Chondrocyte (in vitro differentiated cells): ENCODE measurements at places on chromosomes 1 and 21. TPM values are rescaled to one million over a fixed set of nuclear protein-coding genes. Genes with fewer than 3 reads are reported as not detected.

PRRC2C gene
- 131 to 153 TPM (median 146 TPM) in 3 replicates for total RNA-seq

A3GALT2 gene
- 0.27 TPM in 1 of 3 replicates, not detected in the others for total RNA-seq

- H3K27ac ChIP-seq, result peak overlapping the region; percentile 83
- H3K36me3 ChIP-seq, result peaks cover 30% of the 10 kb centered on the region
- DNase-seq, result peak; percentile 75
- no peaks in the 10 kb centered on the region for H3K27me3 ChIP-seq
Observed at GRCh38 chr1:1398677-1399186, 403 bp downstream of the CCNL2 start.

GRCh38 chr1:74753104-74753503 lies 20.2 kb downstream of the TYW3 start:
- no peak for DNase-seq
- no peaks in the 10 kb centered on the region for H3K27me3 ChIP-seq
- H3K4me3 ChIP-seq, result no peak overlapping the region
- no peak overlapping the region for H3K27ac ChIP-seq
- H3K4me1 ChIP-seq, result no peaks in the 10 kb centered on the region
- H3K36me3 ChIP-seq, result peaks cover 14% of the 10 kb centered on the region

- no peak overlapping the region for H3K4me3 ChIP-seq
- no peaks in the 10 kb centered on the region for H3K27me3 ChIP-seq
- H3K4me1 ChIP-seq, result no peaks in the 10 kb centered on the region
- no peak for DNase-seq
- H3K36me3 ChIP-seq, result peaks cover 2% of the 10 kb centered on the region
Observed at GRCh38 chr1:176416777-176417176, 46.2 kb upstream of the PAPPA2 start.

DNA sequence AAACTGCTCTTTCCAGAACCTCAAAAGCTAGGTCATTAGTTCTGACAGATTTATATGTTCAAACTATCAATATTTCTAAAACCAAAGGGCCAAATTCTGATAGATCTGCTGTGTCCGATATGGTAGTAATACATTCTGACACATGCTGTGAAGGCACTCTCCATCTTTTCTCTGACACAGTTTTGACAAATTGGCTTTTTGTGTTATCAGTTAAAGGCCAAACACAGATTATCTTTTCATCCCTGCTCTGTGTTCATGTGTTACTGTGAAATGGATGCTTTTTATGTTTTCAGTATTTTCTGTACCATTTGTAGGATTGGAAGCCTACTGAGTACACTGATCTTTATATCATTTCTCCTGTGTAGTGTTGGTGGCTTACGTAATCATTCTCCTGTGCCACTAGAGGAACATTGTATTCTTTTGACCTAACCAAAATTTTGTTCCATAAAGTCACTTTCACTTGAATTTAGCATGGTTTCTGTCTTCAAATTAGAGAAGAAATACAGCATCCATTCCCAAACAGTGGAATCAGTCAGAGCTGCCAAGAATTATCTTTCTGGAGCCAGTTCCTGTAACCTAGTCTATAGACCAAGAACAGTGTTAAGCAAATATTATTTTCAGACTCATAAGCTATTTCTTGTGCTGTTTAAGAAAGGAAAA lies 137.2 kb downstream of the ADGRL2 start:
- H3K36me3 ChIP-seq, result no peaks in the 10 kb centered on the region
- no peak overlapping the region for H3K4me3 ChIP-seq
- no peaks in the 10 kb centered on the region for H3K27me3 ChIP-seq
- DNase-seq, result no peak

DNA sequence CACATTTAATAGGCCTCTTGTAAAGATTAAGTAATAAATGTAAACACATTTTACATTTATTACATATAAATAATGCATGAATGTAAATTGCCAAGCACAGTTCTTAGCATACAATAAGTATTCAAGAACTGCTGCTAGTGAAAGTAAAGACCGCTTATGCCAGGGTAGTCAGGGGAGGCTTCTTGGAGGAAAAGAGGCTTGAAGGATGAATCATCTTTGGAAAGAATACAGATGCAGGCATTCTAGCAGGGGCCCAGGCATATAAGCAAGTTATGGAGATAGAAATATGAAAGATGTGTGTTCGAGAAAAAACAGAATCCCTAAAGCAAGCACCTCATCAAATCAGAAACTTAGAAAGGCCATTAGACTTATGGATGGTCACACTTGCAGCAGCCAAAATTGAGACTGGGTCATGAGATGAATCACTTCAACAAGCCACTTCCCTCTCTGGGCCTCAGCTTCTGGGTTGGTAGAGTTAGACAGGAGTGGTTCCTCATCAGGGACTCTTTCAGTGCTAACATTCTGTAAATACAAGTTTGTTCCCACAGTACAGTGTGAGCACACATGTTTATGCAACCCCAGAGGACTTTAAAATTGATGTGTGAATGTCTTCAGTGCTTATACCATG lies 79.8 kb upstream of the ROR1 start:
- H3K36me3 ChIP-seq, result no peaks in the 10 kb centered on the region
- no peaks in the 10 kb centered on the region for H3K27me3 ChIP-seq
- H3K27ac ChIP-seq, result peak overlapping the region; percentile 80
- no peak for DNase-seq

GRCh38 chr1:195495720-195496635 lies 1112.3 kb downstream of the KCNT2 start:
- H3K36me3 ChIP-seq, result no peaks in the 10 kb centered on the region
- no peak for DNase-seq
- no peak overlapping the region for H3K27ac ChIP-seq
